ENCODE measurements at places on chromosomes 5 and 9.

GRCh38 chr5:33235824-33236223 lies 204.9 kb upstream of the TARS1 start:
- DNase-seq, result no peak

DNA sequence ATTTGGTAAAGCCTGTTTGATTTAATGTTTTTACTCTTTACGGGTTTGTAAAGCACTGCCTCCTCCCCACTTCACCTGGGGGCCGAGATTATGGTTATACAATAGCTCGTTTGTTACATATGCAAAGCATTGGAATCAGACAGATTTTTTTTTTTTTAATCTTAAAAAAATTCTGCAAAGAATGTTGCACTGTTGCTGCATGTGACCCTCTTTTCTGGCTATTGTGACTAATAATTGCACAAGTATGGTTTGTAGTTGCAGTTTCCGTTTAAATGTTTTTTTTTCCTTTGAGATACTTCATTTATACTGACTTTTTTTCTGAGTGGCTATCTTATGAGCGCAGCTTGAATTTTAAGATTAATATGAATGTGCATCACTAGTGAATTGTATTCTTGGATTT lies 165.3 kb downstream of the KDM4C start:
- no peak for DNase-seq

DNA sequence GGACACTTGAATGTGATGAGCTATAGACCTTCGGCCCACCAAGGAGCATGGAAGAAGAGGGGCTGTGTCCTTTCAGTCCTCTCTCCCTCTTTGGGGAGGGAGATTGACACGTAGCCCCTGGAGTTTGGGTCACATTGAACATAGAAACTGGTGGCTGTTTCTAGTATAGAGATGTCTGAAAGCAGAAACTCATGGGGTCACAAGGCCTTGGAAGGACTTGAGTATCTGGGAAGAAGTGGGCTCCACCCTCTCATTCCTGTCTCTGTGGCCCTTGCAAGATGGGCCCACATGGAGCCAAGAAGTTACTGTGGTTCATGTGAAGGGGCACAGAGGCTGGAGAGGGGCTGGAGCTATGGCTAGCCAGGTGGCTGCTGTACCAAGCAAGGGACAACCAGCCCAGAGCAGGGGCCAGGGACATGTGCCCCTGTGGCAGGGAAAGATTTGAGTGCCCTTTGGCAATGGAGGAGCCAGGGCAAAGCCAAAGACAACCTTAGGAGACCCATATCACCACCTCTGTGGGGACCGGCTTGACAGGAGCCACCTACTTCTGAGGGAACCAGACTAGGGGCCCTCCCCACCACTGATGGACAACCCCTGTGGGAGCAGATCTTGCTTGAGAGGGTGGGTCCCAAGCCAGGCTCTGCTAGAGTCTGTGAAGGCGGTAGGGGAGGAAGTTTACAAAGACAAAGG lies 12.8 kb upstream of the ANGPTL2 start:
- DNase-seq, result no peak

DNA sequence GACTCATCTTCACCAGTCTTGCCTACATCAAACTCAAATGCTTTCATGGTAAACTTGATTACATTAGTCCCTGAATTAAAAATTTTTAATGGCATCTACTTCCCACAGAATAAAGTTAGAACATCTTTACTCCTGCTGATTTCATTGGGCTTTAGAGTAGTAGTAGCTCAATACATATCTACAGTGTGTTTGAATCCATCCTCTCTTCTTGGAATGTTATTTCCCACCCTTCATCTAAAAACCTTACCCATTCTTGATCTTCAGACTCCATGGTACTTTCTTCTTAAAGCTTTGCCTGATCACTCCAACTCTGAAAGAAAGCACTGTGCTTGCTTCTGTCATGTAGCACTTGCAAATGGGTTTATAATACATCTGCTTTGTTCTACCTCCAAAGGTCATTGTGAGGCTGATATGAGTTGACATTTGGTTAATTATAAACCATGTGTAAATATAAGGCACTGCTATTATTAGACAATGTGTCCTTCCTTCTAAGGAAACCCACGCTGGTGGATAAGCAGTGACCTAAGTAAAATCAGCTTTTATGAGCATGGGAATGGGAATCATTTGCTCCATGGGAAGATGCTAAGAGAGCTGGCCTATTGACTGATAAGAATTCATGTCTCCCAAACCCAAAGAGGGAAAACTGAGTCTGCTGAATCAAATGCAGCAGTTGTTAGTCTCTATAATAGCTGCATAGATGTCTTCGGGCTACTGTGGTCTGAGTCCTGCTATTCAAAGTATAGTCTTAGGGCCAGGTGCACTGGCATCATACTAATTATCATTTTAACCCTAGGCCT lies 7.5 kb upstream of the PRLR start:
- no peak for DNase-seq

DNA sequence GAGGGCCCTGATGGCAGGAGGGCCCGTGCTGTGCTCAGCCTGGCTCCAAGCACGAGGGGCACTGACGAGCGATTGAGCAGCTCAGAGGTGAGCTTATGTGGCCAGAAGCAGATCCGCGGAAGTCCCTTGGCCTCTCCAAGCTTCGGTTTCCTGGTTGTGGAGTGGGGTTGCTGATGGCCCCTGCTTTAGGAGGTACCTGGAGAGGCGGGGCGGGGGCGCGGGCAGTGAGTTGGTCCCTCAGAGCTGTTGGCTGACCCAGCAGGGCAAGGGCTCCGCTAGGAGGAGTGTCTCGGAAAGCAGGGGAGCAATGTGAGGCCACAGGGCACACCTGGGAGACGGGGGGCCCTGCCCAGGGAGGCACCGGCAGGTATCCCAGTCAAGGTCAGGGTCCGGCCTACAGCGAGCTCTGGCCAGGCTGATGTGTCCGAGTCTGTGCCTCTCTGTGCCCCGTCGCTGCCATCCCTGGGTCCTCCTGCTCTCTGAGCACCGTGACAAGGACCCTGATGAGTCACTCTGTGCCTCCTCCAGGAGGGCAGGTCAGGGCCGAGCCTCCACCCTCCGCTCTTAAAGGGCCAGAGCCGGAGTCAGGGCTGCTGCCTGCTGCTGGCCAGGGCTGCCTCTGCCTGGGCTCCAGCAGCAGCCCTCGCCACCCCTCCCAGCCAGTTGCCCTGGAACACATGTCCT lies 14.8 kb downstream of the NCS1 start:
- peak; percentile 98 for DNase-seq

- no peak for DNase-seq
These were observed 83.3 kb upstream of the TRIO start for GRCh38 chr5:14059810-14060209.

GRCh38 chr9:133238851-133239532 lies 29.9 kb upstream of the OBP2B start:
- peak; percentile 97 for DNase-seq

DNA sequence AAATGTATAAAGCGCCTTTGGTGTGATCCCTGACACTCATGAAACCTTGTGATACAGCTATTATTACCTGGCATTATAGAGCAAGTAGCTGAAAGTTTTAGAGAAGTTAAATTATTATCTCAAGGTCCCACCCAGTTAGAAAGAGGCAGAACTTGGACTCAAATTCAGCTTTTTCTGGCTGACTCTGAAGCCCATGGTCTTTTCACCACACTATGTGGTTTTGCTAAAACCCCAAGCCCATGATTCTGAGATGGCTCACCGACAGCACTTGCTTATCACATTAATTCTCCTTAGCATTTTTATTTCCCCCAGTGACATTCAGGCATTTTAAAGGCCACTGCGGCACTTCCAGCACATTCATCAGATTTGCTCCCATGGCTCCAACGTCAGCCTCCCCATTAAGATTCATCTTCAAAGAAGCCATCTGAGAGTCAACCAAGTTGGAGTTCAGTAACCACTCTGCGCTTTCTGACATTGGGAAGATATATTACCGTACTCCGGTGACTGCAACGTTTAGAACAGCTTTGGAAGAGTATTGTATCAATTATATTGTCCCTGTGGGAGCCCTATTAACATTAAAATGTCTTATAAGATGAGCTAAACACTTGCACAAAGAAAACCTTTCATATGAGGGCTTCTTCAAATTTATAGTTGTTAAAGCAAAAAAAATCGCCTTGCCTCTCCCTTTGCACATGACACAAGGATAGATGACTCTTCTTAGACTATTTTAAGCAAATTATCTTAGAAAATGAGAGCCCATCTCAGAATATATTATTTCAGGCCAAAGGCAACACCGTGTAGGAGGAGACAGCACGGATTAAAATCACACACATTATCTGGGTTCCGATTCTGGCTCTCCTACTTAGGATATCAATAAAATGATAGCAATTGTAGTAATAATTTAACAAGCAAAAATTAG lies 638.1 kb downstream of the ACTL7B start:
- no peak for DNase-seq

DNA sequence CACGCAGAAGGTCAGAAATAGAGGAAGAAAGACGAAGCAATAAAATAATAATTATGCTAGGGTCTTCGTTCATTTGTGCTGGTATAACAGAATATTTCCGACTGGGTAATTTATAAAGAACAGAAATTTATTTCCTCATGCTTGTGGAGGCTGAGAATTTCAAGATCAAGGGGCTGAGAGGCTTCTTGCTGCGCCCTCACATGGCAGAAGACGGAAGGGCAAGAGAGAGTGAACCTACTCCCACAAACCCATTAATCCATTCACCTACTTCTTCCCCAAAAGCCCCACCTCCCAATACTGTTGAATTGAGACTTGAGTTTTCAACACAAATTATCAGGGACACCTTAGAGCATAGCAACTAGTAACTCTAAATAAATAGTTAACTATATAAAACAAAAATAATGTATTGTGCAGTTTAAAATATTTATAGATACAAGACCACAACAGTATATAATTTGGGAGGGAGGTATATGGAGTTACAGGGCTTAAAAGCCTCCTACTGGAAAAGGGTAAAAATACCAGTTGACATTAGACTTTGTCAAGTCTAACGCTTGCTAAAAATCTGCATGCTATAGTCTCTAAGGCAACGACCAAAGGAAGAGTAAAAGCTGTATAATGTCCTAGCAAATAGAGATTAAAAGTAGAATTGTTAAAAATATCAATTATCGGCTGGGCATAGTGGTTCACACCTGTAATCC lies 40.3 kb upstream of the NAA35 start:
- DNase-seq, result no peak

- DNase-seq, result no peak
These were observed 3.6 kb upstream of the IL17B start for GRCh38 chr5:149382517-149383220.

- no peak for DNase-seq
These were observed 214.8 kb downstream of the MPDZ start for GRCh38 chr9:13064676-13065075.

GRCh38 chr9:2798423-2798822 lies 45.5 kb downstream of the PUM3 start:
- DNase-seq, result no peak

GRCh38 chr5:151781201-151781600 lies 9.4 kb downstream of the G3BP1 start:
- no peak for DNase-seq

- DNase-seq, result no peak
These were observed 13.1 kb upstream of the MSH3 start for GRCh38 chr5:80641353-80641752.

- DNase-seq, result no peak
These were observed 158.9 kb downstream of the CEMIP2 start for GRCh38 chr9:71609448-71609830.

DNA sequence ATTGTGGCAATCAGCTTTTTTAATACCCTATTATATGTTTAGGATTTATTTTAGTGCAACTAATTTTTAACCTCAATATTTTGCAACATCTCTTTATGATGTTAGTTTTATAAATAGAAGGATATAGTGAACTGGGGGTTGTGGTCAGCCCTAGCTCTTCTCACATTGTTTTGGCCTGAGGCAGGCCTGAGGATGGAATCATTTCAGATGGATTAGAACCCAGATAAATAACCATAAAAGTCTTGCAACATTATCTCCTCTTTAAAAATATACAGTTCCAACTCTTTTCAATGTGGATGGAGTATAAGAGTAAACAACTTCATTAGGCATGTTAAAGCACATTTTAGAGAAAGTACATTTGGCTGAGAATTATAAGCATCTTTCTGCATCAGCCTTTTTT lies 522.7 kb downstream of the NR2F1-AS1 start:
- no peak for DNase-seq

DNA sequence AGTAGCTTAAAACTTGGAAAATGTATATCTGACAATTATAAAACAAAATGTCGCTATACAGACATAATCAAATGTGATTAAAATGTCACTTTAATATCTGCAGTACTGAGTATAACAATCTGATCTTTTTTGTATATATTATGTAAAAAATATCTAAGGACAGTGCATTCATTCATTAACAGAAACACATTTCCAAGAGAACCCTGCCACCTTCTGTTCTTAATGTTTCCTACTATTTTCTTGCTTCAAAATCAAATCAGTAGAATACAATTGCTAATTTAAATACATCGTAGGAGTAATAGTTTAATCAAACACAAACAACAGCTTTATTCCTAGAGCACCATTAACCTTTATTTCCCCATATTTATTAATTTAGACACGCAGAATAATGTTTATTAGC lies 142.6 kb upstream of the ST8SIA4 start:
- DNase-seq, result no peak

- no peak for DNase-seq
These were observed 147.8 kb upstream of the IRX2 start for GRCh38 chr5:2899311-2899710.

- no peak for DNase-seq
These were observed 276.3 kb downstream of the EPB41L4A start for GRCh38 chr5:112142769-112143270.

GRCh38 chr9:26311463-26311995 lies 581.1 kb downstream of the CAAP1 start:
- no peak for DNase-seq

DNA sequence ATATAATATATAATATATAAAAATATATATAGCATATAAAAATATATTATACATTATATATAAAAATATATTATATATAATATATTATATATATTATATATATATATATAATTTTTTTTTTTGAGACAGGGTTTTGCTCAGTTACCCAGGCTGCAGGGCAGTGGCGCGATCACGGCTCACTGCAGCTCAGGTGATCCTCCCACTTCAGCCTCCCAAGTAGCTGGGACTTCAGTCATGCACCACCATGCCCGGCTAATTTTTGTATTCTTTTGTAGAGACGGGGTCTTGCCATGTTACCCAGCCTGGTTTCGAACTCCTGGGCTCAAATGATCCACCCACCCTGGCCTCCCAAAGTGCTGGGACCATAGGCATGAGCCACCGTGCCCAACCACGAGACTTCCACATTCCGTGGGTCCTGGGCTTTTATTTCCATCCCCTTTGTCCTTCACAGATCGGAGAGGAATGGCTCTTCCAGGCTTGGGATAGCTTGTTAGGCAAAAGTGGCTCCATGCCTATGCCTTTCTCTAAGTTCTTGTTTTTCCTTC lies 62.0 kb upstream of the IER5L start:
- no peak for DNase-seq

GRCh38 chr5:121968910-121969607 lies 7.3 kb downstream of the SRFBP1 start:
- DNase-seq, result no peak
